ENCODE measurements at places on chromosomes 7 and 10.
A peak's percentile ranks its signal among the peaks of the same experiment; 100 is the strongest.

DNA sequence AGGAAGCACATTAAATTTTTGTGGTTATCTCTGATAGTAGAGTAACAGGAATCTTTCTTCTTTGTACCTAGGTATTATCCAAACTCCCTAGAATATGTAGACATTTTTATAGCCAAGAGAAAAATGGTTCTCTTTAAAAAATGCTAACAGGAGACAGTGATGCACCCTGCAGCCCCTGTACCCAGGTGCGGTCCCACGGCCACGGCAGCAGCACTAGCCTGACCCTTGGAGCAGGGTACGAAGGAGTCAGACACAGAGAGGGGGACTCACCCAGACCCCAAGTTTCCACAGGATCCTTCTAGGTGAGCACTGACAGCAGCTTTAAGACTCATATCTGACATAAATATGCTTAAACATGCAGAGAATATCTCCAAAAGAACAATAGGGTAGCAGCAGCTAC is 60.4 kb downstream of the NUDCD3 start:
- DNase-seq: no peak

DNA sequence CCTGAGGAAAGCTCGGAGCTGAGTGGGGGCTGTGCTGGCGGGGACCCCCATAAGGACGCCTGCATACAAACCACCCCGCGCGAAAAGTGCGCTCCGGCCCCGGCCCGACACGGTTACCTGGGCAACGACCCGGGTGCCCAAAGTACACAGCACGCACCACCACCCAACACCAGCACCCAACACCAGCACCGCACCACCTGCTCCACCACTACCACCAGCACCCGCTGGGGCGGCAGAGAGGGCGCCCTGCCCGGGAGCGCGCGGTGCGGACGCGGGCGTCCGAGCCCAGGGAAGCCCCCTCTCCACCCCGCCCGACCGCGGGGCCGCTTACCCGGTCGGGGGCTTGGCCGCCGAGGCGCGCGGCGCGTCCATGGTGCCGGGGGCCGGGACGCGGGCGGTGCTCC is 345 bp downstream of the COBL start:
- DNase-seq: no peak

DNA sequence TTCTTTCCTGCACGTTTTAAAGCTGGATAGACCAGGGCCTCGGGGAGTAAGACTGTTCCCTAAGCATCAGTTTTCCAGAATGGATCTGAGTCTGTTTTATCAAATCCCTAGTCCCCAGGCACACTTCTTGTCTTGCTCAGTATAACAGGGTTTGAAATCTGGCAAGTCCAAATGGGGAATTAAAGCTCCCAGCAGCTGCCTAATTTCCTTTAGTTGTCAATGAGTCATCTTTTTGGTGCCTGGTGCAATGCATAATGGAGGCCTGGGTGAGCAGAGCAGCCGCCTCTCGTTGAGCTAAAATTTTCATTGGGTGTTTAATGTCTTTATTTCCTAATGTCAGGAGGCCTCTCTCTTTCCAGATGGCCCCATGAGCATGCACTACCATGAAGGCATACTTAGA is 87.9 kb downstream of the STRA8 start:
- DNase-seq: no peak

- no peak for DNase-seq
Measured at GRCh38 chr7:123569352-123570010, 11.9 kb upstream of the NDUFA5 start.

- DNase-seq: no peak
Measured at GRCh38 chr7:47738563-47739166, 156.8 kb upstream of the TNS3 start.

DNA sequence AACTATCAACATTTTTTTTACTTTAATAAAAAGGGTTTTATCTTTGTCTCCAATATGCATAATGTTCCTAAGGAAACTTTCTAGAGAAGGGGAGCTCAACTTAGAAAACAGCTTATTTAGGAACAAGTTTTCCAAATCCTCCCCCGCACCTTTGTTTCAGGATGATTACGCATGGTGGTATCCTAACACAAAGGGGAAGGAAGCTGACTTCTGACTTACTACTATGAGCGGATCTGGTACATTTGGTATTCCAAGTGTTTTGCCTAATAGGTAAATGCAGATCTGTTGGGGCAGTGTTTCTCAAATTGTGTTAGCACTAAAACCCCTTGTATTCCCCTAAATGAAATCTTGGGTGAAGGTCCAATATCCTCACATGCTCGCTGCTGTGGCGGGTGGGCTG is 229.3 kb upstream of the KLF14 start:
- DNase-seq: no peak

GRCh38 chr7:43906331-43907010 is at the start of gene URGCP:
URGCP (minus strand) TSS chr7:43906596; CDS start chr7:43906575, 21 bp downstream.
- peak; percentile 21 for DNase-seq

All from fibroblast of gingiva (primary cell).